ENCODE measurements at places on chromosomes 16 and 17. TPM values are rescaled to one million over a fixed set of nuclear protein-coding genes. Genes with fewer than 3 reads are reported as not detected.

Gene HOXB8
- not detected for total RNA-seq

Gene ADGRG3
- 0.40 TPM for total RNA-seq

Gene SEZ6L2
- 0.34 TPM for total RNA-seq

Gene KRT40
- total RNA-seq = not detected

Gene C17orf78
- total RNA-seq = not detected

Gene TLCD1
- 1.9 TPM for total RNA-seq

Gene SLC5A10
- not detected for total RNA-seq

Gene LHX1
- not detected for total RNA-seq

Gene CALCOCO2
- total RNA-seq = 212 TPM

Gene TVP23A
- not detected for total RNA-seq

Gene CA5A
- total RNA-seq = not detected

Gene SPNS1
- total RNA-seq = 14.4 TPM
